NCI-H1417 treated with DMSO at 0.1 percent for 48 hours (cell line): ENCODE measurements at places on chromosomes 4 and X.
A peak's percentile ranks its signal among the peaks of the same experiment; 100 is the strongest.

GRCh38 chr4:94548571-94548970, 96.8 kb downstream of the PDLIM5 start:
- no peak for DNase-seq

DNA sequence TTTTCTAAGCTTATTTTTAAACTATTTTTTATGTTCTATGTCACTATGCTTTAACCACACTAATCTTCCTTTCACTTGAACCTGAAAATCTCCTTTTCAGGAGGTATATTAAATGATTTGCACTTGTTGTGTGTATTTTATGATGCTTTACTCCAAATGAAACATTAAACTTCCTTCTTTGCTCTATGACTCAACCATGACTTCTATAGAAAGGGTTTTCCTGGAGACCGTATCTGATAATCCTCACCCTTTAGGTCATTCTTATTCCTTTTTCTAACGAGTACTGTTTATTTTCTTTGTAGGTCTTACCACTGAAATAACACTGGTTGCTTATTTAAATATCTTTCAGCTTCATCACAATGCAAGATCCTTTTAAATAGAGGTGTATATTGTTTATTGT, 1163.2 kb downstream of the PCDH18 start:
- DNase-seq = no peak

DNA sequence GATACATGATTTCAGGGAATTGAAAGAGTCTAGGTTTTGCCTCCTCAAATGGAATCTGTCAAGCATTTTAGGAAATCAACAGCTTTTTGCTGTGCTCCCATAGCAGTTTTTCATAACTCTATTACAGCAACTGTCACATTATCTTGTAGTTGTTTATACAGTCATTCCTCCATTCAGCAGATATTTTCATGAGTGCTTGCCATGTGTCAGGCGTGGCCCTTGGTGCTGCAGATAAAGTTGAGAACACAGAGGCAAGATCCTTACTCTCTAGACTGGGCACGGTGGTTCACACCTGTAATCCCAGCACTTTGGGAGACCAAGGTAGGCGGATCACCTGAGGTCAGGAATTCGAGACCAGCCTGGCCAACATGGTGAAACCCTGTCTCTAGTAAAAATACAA, 67.3 kb downstream of the MCUB start:
- DNase-seq = no peak

- peak; percentile 2 for DNase-seq
Measured at GRCh38 chrX:137031517-137032340, 2.1 kb downstream of the GPR101 start.

DNA sequence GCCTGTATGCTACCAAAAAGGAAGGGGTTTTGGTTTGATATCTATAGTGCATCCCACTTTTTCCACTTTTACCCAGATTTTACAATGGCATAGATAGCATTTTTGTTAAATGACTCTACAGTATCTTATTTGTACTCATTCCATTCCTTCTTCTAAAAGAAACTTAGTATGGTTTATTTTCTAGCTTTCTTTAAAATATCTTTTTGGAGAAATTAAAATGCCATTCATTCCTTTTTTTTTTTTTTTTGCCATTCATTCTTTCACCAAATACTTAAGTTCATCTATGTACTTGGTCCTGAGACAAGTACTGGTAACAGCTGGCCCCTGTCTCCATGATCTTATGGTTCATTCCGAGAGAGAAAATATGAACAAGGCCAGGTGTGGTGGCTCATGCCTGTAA, 49.1 kb downstream of the MID1 start:
- DNase-seq = no peak

DNA sequence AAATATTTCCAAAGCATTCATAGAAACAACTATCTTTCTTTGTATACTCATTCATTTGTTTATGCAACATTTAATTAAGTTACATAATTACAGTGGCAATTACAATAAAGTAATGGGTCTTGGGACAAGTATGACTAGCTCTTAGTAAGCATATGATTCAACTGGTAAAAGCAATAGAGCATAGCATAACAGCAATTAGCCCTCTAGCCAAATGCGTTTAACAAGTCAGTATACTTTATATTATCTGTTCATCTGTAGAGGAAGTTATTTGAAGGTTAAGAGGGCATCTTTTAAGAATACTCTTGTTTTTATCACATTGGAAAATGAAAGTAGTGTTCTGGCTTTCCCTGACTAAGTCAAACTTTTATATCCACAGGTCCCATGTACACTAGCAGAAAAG, 198.1 kb upstream of the UGT8 start:
- DNase-seq = no peak

- no peak for DNase-seq
Measured at GRCh38 chrX:54483946-54484345, 12.1 kb downstream of the FGD1 start.

DNA sequence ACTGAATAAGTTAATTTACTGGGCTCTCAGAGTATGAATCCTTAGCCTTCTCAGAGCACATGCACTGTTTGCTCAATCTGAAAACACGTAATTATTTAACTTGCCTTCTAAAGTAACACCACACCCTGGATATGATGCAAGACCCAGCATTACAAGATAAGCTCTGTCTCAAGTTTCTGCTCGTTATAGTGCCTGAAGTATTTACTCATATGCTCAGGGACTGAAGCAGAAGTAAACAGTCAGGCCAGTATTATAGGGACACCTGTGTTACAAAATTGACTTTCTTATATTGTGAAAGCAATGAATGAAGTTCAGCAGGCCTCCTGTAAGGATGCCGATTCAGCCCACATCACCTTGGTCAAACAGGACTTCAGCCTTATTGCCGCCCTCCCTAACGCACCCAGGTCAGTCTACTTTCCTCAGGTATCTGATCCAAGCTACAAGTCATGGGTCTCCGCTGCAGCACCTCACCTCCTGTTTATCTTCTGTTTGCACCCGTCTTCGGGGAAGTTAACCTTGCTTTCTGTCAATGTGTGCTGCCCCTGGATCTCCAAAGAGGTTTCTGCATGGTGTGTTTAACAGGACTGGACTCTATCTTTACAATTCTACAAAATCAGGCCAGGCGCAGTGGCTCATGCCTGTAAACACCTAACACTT, 42.8 kb upstream of the KLF3 start:
- DNase-seq = no peak
